ENCODE measurements at places on chromosomes 7 and 10. TPM values are rescaled to one million over a fixed set of nuclear protein-coding genes. Genes with fewer than 3 reads are reported as not detected.

Gene PAX4
- total RNA-seq, result not detected

DNA sequence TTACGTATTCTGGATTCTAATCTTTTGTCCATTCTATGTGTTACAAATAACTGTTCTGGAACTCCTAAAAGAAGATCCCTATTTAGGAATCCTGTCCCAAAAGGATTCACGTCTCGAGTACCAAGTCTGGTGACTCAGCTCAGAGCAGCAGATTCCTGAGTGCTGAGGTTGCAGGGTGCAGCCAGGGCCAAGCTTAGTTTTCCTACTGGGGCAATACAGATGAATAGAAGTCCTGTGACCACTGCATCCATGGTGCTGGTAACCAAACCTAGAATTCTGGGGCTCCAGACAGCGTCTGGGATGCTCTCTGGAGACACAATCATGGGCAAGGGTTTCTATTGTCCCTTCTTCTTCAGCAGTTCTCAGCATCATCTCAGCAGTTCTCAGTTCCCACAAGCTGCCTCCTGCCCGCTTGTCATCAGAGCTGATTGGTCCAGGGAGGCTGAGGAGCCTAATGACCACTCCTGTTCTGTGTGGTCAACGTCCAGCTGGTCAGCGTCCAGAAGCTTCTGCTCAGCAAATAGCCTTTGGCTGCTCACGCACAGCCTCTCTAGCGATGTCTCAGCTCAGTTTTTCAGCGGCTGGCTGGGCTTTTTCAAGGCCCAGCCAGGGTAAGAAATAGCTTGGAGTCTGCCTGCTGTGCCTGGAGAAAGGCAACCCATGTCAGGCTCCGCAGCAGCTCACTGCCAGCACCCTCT lies 50.4 kb upstream of the C7orf33 start:
- no peak for DNase-seq
- H3K4me3 ChIP-seq, result no peak overlapping the region
- no peak overlapping the region for H3K27ac ChIP-seq
- no peaks in the 10 kb centered on the region for H3K36me3 ChIP-seq

- no peak for DNase-seq
- no peak overlapping the region for H3K4me3 ChIP-seq
- peak overlapping the region; percentile 65 for H3K27ac ChIP-seq
- no peaks in the 10 kb centered on the region for H3K36me3 ChIP-seq
- H3K4me1 ChIP-seq, result peaks cover 16% of the 10 kb centered on the region
Measured at GRCh38 chr7:151688236-151688780, 168.6 kb upstream of the RHEB start.

Gene PWWP2B
- total RNA-seq, result 33.7 TPM

Gene PAPOLB
- 0.98 TPM for total RNA-seq

DNA sequence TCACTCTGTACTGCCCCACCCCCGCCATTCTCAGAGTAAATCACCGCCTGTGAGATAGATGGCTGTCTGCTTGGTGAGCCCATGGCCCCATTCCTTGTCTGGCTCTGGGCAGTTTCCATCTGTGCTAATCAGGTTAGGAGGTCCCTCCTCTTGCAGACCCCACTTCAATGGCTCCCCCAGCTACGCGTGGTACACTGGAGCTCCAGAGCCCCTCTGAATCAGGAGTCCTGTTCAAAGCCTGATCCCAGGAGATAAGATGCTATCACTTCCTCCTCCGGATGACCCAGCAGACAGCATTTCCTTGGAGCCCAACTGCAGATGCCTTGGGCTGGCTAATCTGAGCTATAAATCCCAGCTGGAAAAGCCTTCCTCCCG lies 122.3 kb downstream of the SH3PXD2A start:
- no peaks in the 10 kb centered on the region for H3K27me3 ChIP-seq
- peak overlapping the region; percentile 11 for H3K27ac ChIP-seq
- no peaks in the 10 kb centered on the region for H3K36me3 ChIP-seq
- no peak for DNase-seq
- no peak overlapping the region for H3K4me3 ChIP-seq

- H3K27ac ChIP-seq, result no peak overlapping the region
- no peaks in the 10 kb centered on the region for H3K27me3 ChIP-seq
- H3K4me3 ChIP-seq, result no peak overlapping the region
- DNase-seq, result no peak
Measured at GRCh38 chr10:14413523-14413922, 82.8 kb upstream of the FRMD4A start.

GRCh38 chr10:46537309-46537708 lies 19.1 kb downstream of the GPRIN2 start:
- no peak overlapping the region for H3K27ac ChIP-seq
- H3K4me1 ChIP-seq, result peaks cover 26% of the 10 kb centered on the region
- H3K4me3 ChIP-seq, result no peak overlapping the region
- H3K27me3 ChIP-seq, result no peaks in the 10 kb centered on the region
- no peaks in the 10 kb centered on the region for H3K36me3 ChIP-seq

DNA sequence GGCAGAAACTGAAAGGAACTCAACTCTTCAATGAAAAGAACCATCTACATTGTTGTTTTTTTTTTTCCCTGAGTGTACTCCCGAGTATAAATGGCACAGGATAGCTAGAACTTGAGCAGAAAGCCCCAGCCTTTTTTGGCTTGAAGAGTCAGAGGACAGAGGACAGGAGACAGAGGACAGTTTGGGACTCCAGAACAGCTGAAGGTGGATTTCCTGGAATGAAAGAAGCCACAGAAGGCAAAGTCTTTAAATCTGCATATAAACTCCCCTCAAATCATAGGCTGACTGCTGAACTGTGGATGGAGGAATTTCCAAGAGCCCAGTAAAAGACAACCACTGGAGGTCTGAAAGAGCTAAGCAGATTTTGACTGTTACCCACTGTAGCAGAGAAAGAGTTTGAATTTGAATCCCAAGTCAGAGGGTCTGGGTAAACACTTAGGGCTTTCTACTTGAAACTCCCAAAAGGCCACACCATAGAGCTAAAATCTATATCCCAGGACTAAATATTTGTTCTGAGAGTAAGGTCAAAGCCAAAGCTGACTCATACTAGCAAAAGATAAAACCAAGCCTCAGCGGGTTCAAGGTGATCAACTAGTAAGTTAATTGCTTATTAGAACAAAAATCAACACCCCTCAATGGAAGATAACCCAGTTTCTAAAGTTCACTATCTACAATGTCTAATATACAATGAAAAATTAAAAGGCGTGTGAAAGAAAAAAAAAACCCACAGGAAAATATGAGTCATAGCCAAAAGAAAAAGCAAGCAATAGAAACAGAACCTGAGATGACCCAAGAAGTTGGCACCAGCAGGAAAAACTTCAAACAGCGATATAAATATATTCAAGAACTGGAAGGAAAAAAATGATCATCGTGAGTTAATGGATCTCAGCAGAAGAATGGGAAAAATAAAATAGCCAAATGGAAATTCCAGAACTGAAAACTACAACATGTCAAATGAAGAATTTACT lies 1.8 kb upstream of the OPN1SW start:
- DNase-seq, result no peak
- no peaks in the 10 kb centered on the region for H3K4me1 ChIP-seq
- H3K27ac ChIP-seq, result no peak overlapping the region
- H3K27me3 ChIP-seq, result no peaks in the 10 kb centered on the region
- peaks cover 13% of the 10 kb centered on the region for H3K36me3 ChIP-seq

Gene SLIT1
- total RNA-seq, result 0.54 TPM

Gene TEX47
- not detected for total RNA-seq

- H3K27me3 ChIP-seq, result no peaks in the 10 kb centered on the region
- no peak for DNase-seq
- H3K27ac ChIP-seq, result no peak overlapping the region
- no peaks in the 10 kb centered on the region for H3K36me3 ChIP-seq
- H3K4me3 ChIP-seq, result no peak overlapping the region
Measured at GRCh38 chr7:124532166-124532565, 233.4 kb downstream of the GPR37 start.

Gene TDRD1
- total RNA-seq, result not detected

DNA sequence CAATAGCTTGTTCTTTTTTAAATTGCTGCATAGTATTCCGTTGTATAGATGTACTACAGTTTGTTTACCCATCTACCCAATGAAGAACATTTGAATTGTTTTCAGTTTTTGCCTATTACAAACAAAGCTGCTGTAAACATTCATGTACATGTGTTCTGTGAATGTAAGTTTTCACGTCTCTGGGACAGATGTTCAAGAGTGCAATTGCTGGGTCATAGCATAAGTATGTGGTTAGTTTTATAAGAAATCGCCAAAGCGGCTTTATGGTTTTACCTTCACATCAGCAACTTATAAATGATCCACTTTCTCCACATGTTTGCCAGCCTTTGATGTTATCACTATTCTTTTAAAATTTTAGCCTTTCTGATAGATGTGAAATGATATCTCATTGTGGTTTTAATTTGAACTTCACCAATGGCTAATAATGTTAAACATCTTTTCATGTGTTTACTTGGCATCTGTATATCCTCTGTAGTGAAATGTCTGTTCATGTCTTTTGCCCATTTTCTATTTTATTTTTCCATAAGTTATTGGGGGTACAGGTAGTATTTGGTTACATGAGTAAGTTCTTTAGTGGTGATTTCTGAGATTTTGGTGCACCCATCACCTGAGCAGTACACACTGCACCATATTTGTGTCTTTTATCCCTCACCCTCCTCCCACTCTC lies 73.5 kb downstream of the TBXAS1 start:
- H3K4me1 ChIP-seq, result no peaks in the 10 kb centered on the region
- no peak overlapping the region for H3K4me3 ChIP-seq
- no peak for DNase-seq
- no peaks in the 10 kb centered on the region for H3K27me3 ChIP-seq
- H3K36me3 ChIP-seq, result no peaks in the 10 kb centered on the region

Gene PKD2L1
- 2.3 TPM for total RNA-seq

DNA sequence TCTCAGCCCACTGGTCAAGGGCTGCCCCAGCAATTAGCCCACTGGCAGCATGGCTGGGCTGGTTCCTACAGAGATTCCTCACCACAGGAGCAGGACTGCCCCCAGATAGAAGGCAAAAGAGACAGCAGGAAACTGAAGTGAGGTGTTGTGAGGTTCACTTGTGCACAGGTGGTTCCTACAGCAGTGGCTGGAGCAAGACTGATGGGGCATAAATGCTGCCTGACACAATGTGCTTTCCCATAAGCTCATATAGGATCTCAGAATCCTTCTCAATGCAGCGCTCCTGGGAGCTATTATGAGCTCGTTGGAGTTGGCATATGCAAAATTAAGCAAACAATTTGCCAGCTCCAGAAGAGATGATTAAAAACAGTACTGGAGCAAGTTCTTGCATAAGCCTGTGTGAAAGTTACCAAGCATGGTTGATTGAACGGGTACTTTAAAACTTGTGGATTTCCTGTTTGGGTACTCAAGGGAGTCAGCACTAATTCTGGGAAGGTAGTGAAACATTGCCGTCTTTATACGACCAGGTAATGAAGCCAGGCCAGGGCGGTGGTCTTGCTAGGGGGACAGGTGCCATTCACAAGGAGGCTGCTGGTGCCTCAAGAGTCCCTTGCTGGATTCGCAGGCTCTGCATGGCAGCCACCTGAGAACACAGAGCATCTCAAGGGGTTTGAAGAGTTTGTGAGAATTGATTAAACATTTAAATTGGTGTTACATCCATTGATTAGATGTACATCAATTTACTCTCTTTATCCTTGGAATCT lies 20.3 kb upstream of the PRKCQ start:
- no peak overlapping the region for H3K27ac ChIP-seq
- DNase-seq, result no peak
- H3K4me3 ChIP-seq, result no peak overlapping the region
- no peaks in the 10 kb centered on the region for H3K36me3 ChIP-seq

Measured in upper lobe of left lung (tissue), 6 donors.